ENCODE measurements at places on chromosomes 12 and 14.

DNA sequence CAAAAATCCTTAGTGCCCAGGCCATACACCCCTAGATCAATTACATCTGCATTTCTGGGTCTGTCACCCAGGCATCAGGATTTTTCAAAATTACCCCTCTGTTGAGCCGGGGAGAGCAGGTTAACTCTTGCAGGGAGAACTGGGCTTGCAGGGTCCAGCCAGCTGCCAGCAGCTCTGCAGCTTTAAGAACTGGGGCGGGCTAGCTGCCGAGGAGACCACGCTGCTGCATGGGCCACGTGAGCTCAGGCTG, at the start of gene DGLUCY:
Gene DGLUCY, plus strand, starts transcription at position 245 of the 250 bp plus-strand sequence. CDS start 46,222 bp downstream, outside the sequence.
- peak; percentile 67 for DNase-seq

- DNase-seq: no peak
Measured at GRCh38 chr14:75568791-75569190, 9.6 kb upstream of the FLVCR2 start.

- DNase-seq: no peak
Measured at GRCh38 chr12:31790759-31791158, 61.9 kb upstream of the AMN1 start.

GRCh38 chr14:82725213-82725612, 1191.6 kb upstream of the SEL1L start:
- DNase-seq: peak; percentile 5

DNA sequence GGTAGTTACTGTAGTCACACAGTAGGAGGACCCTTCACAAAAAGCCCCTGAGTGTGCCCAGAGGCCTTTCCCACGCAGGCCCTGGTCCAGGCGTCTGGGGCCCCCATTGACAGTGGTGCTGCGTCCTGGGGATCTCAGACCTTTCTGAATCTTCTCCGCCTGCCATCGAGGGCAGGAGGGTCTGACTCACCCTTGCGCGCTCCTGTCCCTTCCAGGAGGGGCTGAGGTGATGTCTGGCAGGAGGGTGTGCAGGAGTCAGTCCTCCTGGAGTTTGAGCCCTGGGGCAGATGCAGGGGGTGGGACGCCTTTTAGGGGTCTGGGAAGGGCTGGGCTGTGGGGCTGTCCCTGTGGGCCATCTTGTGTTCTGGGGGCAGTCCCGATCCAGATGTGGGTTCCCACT, 386.8 kb downstream of the TMEM121 start:
- no peak for DNase-seq

DNA sequence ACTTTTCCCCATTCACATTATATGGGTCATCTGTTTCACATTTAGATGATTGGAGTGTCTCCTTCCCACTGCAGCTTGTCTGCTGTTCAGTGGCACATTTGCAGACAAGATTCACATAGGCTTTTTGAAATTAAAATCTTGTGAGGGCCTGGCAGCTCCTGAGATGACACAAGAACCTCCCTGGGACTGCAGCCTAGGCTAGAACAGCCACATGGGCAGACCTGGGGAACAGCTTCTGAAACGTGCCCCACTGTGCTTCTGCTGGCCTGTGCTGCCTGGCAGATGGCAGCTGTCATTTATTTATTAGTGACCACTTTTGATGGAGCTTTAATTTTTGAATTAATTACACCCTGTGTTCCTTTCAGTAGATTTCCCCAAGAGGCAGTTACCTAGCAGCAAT, 137.4 kb downstream of the GRIP1 start:
- DNase-seq: no peak

DNA sequence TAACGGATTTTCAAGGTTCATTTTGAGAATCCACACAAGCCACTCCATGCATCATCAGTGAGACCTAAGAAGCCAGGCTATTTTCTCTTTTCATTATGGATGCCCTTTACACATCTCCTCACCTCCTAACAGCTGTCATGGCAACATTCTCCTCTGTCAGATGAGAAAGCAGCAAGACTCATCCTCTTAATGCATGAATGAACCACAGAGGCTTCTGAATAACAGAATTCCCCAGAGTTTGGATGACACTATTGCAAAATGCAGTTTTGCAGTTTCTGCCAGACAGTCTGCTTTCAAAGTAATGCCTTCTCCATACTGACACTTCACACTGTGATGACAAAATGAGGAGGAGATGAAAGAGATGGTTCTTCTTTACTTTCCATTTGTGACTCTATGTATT, 286.7 kb upstream of the GRIP1 start:
- DNase-seq: no peak

GRCh38 chr14:75283162-75283832, 4.7 kb downstream of the FOS start:
- DNase-seq: peak; percentile 72

DNA sequence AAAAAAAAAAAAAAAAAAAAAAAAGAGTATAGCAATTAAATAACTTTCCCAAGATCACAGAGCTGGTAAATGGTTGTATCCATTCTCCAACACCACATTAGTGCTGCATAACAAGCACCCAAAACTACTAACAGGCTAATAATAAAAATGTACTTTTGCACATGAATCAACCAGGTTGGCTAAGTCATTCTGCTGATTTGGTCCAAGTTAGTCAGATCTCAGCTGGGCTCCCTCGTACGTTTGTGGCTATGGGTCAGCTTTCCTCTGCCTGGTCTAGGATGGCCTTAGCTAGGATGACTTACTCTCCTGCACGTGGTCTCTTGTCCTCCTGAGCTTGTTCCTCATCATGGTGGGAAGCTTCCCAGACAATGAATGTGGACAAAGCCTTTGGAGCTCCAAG, 7.9 kb upstream of the PLEKHG6 start:
- no peak for DNase-seq

GRCh38 chr12:62540354-62540753, 73.7 kb downstream of the MON2 start:
- no peak for DNase-seq

- no peak for DNase-seq
Measured at GRCh38 chr12:11209113-11209512, 22.4 kb upstream of the TAS2R42 start.

- peak; percentile 6 for DNase-seq
Measured at GRCh38 chr12:76190299-76190698, 105.8 kb upstream of the NAP1L1 start.

DNA sequence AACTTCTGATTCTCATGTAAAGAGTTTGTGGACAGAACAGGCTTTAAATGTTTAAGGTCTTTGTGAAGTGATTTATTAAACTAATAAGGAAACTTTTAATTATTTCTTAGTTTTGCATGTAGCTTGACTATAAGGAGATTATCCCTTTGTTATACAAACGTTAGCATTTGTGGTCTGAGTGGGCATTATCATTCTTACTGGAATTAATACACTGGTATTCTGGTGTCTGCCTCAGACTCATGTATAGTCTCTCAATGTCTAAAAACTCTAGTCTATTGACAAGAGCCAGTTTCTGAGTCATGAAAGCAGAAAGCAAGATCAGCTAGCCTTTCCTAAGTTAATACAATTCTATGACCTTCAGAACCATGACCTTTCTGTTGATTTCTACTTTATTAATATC, 51.3 kb downstream of the SOX5 start:
- DNase-seq: no peak

GRCh38 chr12:45138609-45139008, 77.3 kb upstream of the ANO6 start:
- no peak for DNase-seq

DNA sequence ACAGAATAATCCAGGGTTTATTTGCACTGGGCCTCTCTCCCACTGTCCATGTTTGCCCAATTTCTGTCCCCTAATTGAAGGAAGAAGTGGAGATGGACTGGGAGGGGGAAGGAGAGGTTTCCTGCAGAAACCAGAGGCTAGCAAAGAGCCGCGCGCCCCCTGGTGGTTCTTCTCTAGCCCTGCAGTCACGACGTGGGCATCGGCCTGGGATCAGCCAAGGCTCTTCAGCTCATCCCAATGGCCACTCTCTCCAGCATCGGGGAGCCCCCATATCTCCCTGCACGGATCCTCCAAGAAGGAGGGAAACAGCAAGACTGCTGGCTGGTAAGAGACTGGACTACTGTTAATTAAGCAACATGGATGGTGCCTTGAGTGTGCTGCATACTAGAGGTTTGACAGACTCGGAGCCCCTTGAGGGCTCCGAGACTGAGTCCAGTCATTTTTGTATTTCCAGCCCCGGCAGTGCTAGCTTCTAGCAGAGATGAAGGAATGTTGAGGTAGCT, 18.7 kb downstream of the ZBTB39 start:
- DNase-seq: peak; percentile 71

GRCh38 chr14:77133720-77134338, 7.8 kb downstream of the ZDHHC22 start:
- DNase-seq: peak; percentile 36

- DNase-seq: no peak
Measured at GRCh38 chr14:81946375-81946774, 412.7 kb upstream of the SEL1L start.

GRCh38 chr14:73674986-73675385, 30.2 kb downstream of the DNAL1 start:
- no peak for DNase-seq

GRCh38 chr14:95818581-95818980, 58.1 kb upstream of the TUNAR start:
- no peak for DNase-seq

DNA sequence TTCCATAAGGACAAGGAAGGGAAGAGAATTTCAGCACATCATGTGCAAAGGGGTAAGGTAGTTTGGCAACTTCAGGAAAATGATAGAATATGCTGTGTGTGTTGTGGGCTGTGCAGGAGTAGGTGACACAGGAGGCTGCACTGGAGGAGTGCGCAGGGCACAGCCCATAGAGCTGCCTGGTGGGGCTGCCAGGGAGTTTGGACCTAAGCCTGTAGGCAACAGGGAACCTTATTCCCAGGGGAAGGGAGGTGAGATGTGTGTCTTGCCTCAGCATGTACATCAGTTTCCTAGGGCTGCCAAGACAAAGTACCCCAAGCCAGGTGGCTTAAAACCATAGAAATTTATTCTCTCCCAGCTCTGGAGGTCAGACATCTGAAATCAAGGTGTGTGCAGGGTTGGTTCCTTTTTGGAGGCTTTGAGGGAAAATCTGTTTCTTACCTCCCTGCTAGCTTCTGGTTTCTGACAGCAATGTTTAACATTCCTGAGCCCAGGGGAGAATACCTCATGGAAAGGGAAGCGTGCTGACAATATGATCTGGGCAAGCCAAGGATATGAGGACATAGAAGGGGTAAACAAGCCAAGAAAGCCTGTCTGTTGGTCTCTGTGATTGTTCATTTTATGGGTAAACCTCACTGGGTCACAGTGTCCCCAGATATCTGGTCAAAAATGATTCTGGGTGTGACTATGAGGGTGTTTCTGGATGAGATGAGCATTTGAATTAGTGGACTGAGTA, 174.0 kb upstream of the NTF3 start:
- DNase-seq: peak; percentile 45

GRCh38 chr14:68621400-68622365, 171.2 kb downstream of the ZFP36L1 start:
- peak; percentile 93 for DNase-seq

DNA sequence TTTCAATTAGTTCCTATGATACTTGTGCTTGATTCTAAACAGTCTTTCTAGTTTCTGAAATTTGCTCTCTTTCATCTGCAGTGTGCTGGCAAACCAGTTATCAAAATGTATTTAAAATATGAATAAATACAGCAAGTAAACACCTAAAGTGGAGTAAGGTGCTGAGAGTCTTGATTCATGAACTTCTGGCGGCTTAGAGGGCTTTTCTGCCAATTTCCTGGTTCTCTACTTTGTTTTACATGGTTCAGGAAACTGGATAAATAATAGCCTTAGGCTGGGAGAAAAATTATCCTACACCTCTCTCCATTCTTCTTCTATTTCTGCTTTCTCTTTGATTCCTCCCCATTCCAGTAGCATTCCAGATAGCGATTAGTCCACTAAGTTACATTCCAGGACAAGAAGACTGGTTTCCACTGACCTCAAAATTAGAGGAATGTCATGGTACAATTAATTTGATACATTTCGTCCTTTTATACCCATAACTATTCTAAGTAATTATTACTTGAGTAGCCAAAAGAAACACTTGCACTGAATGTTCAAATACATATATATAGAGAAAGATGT, 14.9 kb downstream of the ATP2B1 start:
- peak; percentile 47 for DNase-seq

DNA sequence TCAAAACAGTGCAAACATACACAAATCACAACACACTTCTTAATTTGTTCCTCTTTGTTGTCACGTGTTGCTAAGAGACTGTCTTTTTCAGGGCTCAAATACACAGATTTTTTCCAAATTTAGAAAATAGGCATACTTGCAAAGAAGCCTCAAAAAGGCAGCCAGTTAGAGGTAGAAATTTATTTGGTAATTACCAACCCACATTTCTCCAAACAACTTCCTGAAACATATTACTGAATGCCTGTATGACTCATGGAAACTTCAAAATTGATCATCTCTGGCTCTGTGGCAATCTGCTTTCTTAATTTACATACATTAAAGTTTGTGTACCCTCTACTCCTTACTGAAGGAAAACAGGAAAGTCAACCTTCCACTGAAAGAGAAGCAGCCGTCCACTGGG, 36.4 kb downstream of the PPM1H start:
- no peak for DNase-seq

DNA sequence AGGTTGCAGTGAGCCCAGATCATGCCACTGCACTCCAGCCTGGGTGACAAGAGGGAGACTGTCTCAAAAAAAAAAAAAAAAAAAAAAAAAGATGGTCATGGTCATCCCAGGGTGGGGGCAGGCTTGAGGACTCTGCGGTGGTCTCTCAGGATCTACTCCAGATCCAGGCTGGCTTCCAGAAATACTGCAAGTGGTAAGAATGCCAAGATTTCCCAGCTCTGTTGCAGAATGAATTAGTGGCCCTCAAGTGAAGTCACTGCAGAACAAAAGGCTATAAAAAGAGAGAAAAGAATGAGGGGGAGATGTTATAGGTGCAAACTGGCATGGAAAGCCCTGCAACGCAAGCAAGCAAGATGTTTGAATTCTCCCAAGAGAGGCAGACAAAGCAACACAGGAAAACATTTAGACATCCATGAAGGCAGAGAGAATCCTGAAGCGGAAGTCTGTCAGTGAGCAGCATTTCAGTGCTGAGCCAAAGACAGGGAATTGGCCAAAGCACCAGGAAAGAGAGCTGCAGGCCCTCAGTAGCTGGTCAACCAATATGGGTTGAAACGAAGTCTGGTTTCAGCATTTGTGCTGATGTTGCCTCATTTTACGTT, 31.9 kb upstream of the ETFBKMT start:
- DNase-seq: no peak

DNA sequence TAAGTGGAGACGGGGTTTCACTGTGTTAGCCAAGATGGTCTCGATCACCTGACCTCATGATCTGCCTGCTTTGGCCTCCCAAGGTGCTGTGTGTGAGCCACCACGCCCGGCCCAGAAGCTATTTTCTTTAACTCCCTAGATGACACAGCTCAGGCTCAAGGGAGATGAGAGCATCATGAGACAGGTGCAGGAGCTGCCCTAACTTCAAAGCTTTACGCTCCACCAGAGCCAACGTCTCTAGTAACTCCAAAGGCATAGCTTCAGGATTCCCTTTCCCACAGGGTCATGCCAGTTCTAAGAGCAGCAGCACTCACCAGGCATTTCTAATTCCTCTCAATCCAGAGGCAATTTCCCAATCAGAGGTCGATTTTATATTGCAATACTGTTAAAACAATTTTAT, 21.0 kb downstream of the NDUFA12 start:
- peak; percentile 47 for DNase-seq

DNA sequence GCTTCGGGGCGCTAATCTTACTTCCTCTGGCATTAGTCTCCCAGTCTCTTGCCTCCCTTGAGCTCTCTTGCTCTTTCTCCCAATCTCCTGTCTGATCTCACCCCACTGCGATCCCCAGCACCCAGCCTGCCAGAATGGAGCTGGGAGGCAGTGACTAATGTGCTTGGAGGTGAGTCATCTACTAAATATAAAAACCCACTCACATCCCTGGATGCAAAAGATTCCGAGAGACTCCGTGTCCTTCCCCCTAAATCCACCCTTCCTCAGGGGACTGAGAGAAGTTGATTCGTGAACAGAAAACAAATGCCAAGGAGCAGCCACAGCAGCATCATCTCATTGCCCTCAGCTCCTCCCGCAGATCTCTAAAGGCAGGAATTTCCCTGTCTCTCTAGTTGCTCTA, 45.7 kb upstream of the KCNA5 start:
- peak; percentile 92 for DNase-seq
